Stimulated activated CD4-positive, alpha-beta T cell treated with anti-CD3 and anti-CD28 coated beads, TNF-alpha, amount 100 ng/mL, for 24 hours (primary cell): ENCODE measurements at places on chromosomes 1 and 21.

DNA sequence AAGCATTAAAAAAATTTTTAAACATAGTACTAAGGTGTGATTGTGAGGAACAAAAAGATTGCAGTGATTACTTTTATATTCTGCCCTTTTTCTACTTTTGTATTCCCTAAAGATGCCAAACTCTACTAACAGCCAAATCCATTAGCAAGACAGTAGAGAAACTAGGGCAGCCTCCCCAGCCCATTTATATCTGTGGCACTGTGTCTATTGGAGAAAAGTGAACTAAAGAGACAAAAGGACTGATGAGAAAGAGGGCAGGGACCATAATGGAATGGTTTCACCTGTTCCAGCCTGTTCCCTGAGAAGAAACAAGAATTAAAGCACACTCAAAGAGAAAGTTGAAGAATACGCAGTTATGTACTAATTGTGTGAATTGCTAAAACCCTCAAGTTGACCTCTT, 56.6 kb downstream of the ATG4C start:
- no peak for DNase-seq

GRCh38 chr1:9551984-9552383, 12.7 kb downstream of the SLC25A33 start:
- no peak for DNase-seq

- DNase-seq = no peak
Observed at GRCh38 chr1:211415700-211416099, 76.3 kb downstream of the RD3 start.

DNA sequence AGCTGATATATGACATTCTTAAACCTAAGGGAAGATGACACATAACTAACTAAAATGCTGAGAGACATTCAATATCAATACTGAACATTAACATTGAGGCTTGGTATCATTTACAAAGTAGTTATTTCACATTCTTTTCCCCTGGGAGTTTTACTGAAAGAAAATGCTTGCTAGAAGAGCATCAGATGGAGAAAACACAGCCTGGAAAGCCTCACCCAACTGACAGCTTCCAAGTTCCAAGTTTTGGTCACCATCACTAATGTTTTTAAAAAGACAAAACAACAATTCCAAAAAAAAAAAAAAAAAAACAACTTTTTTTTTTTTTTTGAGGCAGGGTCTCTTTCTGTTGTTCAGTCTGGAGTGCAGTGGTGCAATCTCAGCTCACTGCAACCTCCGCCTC, 80.6 kb downstream of the DSCAM start:
- no peak for DNase-seq

DNA sequence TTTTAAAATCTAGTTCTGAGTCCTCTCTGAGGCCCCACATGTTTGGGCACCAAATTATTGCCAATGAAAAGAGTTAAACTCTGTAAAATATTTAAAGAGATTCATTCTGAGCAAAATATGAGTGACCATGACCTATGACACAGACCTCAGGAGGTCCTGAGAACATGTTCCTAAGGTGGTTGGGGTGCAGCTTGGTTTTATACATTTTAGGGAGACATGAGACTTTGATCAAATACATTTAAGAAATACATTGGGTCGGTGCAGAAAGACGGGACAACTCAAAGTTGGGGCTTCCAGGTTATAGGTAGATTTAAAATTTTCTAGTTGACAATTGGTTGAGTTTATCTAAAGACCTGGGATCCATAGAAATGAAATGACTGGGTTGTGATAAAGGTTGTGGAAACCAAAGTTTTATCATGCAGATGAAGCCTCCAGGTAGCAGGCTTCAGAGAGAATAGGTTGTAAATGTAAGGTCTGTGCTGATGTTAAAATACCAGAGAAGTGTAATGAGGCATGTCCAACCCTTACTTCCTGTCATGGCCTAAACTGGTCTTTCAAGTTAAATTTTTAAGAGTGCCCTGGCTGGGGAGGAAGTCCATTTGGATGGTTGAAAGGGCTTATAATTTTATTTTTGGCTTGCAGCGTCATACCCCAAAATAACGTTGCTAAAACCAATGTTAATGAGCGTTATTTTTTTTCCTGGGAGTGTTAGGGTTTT, 274.9 kb downstream of the NUF2 start:
- DNase-seq = no peak

DNA sequence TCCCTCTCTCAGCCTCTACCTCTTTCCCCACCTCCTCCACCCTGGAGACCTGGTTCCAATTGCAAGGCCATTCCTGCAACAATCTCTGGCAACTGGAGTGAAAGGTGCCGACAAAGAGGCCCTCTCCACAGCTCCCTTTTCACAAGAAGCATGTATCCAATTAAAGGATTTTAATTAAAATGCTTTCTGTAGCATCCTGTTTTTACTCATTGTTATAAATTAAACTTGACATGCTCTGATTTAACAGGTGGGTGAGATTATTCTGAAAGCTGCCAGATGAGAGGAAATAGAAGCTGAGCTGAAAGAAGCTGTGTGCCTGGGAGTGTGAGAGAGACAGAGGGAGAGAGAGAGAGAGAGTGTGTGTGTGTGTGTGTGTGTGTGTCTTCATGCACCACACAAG, 160.5 kb downstream of the TBX15 start:
- no peak for DNase-seq

- peak; percentile 5 for DNase-seq
Observed at GRCh38 chr1:38489844-38490270, 369.7 kb downstream of the RRAGC start.

GRCh38 chr1:42971841-42972291, 13.2 kb upstream of the SLC2A1 start:
- DNase-seq = no peak

DNA sequence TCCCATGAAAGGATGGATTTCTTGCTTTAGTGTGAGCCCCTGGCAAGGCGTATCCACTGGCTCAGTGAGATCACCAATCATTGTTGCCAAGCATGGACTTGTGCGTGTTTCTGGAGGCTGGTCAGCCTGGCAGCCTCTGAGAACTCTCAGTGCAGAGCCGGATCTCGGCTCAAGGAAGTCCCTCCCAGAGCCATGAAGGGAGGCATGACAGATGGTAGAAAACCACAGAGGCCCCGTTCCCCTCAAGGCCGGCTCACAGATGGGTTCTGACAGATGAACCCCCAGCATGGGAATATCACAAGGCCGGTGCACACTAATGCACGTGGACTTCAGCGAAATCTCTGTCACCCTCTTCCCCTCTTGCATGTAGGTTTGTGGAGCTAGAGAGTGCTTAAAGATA, 290.5 kb downstream of the AJAP1 start:
- no peak for DNase-seq

DNA sequence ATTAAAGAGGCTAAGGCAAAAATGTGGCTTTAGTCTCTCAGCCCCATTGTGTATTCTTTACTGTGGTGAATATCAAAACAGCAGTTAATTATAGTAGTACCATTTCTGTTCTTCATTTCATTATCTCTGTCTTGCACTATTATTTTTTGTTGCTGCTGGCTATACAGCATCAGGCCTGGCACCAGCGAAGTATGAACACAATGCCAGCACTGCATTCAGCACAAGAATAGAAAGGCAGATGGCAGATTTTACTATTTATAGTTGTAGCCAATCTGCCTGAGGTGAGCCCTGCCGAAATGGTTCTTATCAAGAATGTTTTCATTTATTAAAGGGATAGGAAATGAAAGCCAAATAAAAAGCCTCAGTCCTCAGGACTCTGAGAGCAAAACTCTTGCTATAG, 72.1 kb downstream of the GPR52 start:
- no peak for DNase-seq
